ENCODE measurements at places on chromosomes 2 and 18.

GRCh38 chr2:173869244-173870229, 95.6 kb downstream of the SP3 start:
- DNase-seq: no peak

GRCh38 chr2:15923597-15923996, 16.8 kb upstream of the MYCN start:
- no peak for DNase-seq

- DNase-seq: no peak
Observed at GRCh38 chr18:36658611-36659010, 170.2 kb downstream of the TPGS2 start.

DNA sequence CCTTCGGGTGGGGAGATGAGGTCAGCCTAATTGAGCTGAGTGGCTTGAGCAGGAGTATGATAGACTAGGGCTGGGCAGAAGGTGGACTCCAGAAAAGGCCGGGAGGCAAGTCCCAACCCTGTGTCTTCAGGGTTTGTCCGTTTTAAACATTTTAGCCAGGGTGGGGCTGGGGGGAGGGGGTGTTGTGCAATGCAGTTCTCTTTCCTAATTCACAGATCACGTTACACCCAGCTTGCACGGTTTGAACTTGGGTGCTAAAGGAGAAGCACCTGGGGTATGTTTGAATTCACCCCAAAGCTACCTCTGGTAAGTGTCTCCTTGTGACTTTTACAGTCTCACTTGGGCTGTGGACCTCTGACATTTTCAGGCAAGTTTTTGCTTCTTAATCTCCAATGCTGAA, 233.3 kb downstream of the AGAP1 start:
- peak; percentile 50 for DNase-seq

GRCh38 chr18:22939649-22940048, 6.5 kb downstream of the RBBP8 start:
- no peak for DNase-seq

Data from left lobe of liver (tissue), 2 donors.